Stimulated activated CD8-positive, alpha-beta memory T cell treated with anti-CD3 and anti-CD28 coated beads, Interleukin-4, amount 100 ng/mL, for 4 hours (primary cell): ENCODE measurements at places on chromosomes 4 and X.

DNA sequence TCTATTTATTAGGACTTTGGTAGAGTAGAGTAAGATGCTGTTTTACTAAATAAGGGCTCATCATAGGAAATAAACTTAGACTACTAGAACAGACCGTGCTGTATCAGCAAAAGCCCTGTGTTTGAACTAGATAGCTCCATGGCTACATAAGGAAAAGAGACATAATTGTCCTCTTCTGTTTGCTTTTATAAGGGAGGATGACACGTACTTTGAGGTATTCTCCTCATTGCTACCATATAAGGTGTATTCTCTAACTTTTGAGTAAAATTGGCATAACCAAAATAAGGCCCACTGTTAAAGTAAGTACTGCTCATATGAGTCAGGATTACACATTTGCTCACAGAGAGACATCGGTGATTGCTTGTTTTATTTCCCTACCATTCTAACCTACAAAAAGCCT is 64.3 kb downstream of the PDLIM5 start:
- no peak for DNase-seq

- no peak for DNase-seq
Observed at GRCh38 chr4:102324730-102325129, 20.6 kb downstream of the SLC39A8 start.

GRCh38 chr4:151356510-151356909 is 31.1 kb upstream of the SH3D19 start:
- DNase-seq, result no peak

- no peak for DNase-seq
Observed at GRCh38 chr4:1862055-1862911, 6.3 kb upstream of the LETM1 start.

DNA sequence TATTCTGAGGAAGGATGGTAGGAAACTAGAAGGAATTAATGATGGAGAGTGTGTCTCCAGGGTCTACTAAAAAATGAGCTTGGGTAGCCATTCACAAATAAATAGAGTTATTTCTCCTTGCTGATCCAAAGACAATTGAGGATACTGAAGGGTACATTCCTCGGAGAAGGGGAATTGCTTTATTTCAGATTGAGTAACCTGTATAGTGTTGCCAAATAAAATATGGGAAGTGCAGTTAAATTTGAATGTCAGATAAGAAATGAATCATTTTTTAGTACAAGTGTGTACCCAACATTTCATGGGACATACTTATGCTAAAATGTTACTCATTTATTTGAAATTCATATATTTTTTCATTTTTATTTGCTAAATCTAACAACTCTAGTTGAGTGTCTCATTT is 16.0 kb upstream of the VSIG1 start:
- no peak for DNase-seq

GRCh38 chr4:55036405-55036804 is 89.0 kb downstream of the KDR start:
- no peak for DNase-seq

- DNase-seq, result peak; percentile 40
Observed at GRCh38 chr4:153432965-153433753, 33.0 kb upstream of the TMEM131L start.

GRCh38 chrX:148448686-148449085 is 51.7 kb upstream of the AFF2 start:
- DNase-seq, result no peak

DNA sequence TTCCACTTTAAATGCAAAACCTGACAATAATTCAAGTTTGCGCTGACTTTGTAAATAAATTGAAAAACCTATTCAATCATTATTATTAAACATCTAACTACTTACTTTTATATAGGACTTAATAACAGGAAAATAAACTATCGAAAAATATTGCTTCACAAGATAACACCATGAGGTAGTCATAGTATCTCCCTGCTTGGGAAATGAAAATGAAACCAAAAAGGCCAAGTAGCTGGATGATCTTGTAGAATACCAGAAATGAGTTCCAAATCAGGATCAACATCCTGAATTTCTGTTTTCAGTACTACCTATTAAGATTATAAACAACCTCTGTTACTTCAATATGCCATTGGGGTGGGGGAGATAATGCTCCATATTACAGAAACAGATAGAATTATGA is 58.9 kb downstream of the CHIC2 start:
- no peak for DNase-seq

DNA sequence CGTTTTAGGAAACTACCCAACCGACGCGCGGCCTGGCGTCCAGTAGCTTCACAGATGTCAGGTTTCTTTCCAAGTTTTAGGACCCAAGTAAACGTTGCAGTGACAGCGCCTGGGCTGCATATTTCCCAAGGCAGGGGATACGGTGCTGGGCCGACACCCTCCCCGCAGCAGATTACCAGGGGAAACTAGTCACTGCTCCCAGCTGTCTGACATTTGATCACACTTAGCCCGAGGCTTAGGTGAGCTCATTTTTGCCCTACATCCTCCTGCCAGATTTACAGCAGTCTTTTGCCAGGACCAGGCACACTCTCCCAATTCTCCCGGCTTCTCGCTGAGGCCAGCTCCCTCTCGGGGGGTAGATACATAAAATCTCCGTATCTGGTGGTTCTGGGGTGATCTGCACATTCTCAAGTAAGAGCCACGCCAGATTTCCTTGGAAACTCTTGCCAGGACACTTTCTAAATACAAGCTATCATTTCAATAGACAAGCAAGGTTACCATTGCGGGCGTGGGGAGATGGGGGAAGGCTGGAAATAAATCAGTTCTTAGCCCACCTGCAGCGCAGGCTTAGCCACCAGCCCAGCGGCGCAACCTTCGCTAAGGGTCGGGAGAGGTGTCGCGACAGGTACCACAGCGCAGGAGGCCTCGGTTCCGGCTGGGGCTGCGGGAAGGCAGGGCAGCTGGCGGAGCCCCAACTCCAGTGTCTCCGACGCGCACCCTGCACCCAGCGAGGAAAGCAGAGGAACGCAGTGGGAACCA is 2.5 kb upstream of the SOX3 start:
- no peak for DNase-seq

GRCh38 chrX:3271183-3271833 is 75.1 kb downstream of the MXRA5 start:
- DNase-seq, result no peak

GRCh38 chr4:151408630-151409469 is at the start of gene FHIP1A:
TSS of gene FHIP1A (plus strand) at chr4:151409176. CDS start at chr4:151566260, 157,084 bp downstream.
- DNase-seq, result peak; percentile 70

- no peak for DNase-seq
Observed at GRCh38 chrX:16278927-16279326, 111.6 kb downstream of the MAGEB17 start.

DNA sequence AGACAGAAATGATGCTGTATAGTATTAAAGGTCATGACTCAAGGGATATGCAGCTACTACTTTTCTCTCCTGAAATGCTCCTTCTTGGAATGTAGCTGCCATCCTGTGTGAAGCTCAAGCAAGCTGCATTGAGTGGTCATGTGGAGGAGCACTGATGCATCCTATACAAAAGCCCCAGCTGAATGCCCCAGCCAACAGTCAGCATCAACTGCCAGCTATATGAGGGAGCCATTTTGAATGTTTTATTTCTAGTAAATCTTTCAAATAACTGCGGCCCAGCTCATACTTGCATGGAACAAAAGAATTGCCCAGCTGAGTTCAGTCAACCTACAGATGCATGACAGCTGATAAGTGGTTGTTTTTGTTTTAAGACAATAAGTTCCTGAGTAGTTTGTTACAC is 165.0 kb upstream of the GEMIN8 start:
- no peak for DNase-seq

- DNase-seq, result no peak
Observed at GRCh38 chr4:52588771-52589591, 70.1 kb downstream of the USP46 start.

DNA sequence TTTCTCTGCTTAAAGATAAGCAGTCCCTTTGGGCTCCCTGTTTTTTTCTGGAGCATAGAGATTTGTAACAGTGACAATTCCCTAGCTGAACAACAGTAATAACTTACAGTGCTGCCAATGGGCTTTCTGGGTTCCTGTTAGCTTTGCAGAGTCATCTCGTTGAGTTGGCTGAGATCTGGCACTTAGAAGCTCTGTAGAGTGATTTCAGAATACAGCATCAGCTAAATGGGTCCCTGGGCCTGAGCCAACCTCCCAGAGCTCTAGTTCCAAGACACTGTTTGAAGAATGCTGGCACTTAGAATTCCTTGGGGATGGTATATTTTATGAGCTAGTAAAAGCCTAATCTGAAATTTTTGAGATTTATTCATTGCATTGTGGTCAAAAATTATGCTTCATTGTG is 43.5 kb upstream of the SERTM2 start:
- no peak for DNase-seq

DNA sequence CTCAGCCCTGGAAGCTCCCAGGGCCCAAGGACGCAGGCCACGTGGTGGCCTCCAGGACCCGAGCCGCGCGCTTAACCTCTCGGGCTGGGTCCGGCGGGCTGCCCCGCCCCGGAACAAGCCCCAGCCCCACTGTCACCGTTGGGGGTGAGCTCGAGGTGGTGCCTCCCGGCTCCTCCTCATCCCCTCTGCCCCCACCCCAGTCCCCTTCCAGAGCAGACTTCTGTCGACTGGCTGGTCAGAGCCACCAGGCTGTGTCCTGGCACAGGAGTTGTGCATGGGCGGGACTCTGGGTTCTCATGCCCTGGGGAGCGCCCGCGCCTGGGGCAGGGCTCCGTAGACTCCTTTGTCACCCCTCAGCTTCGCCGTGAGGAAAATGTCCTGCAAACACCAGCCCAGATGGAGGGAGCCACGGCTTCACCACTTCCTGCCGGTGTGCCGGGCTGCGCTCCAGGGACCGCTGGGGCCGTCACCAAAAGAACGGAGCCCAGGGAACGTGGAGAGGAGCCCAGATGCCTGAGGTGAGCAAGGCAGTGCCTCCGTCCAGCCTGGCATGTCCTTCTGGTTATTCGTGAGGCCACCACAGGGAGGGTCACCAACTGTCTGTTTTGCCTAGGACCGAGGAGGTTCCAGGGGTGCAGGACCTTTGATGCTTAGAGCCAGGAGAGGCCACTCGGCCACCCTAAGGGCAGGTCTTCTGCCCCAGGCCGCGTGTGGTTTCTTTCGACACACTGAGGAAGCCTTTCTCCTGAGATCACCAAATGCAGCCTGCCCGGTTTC is 7.1 kb upstream of the RGS12 start:
- no peak for DNase-seq

GRCh38 chrX:150688911-150689451 is 4.2 kb upstream of the MTMR1 start:
- no peak for DNase-seq
